ENCODE measurements at places on chromosomes 1 and 21.

GRCh38 chr1:112027696-112028095 is 38.2 kb upstream of the KCND3 start:
- DNase-seq: no peak

DNA sequence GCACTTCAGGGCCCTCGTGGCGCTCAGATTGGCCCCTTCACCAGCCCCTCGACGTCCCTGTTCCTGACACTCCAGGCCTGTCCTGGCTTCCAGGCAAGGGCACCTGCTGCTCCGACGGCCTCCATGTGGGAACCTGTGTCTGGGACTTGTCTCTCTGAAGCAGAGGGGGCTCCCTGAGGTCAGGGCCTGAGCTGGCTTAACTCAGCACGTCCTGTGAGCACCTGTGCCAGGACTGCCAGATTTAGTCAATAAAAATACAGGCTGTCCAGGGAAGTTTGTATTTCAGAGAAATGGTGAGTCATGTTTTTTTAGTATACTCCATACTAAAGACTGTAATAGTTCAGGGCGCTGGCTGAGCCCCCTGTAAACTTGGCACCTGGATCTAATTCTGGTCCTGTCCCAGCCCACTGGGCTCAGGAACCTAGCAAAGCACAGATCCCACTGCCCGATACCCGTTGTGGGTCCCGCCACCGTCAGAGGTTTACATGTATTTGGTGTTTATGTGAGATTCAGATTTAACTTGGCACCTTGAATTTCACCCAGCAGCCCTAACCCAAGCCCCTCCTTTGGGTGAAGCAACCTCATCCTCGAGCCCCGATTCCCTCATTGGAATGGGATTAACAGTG is 109.9 kb upstream of the IFFO2 start:
- DNase-seq: no peak

DNA sequence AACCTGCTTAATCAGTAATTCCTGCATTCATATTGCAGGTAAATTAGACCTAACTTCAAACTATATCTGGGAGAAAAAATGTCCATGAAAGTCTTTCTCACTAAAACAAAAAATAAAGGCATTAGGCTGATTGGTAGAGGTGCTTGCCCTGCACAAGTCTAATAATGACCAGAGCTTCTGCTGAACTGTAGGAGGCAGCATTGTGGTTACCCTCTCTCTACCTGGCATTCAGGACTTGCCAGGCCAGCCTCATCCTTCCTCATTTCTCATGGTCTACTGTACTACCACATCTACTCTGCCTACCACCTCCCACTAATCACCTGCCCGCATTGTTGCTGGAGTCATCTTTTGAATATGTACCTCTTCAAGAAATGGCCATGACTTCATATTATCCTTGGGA is 60.8 kb upstream of the KRTAP11-1 start:
- no peak for DNase-seq

- DNase-seq: no peak
These were observed 95.4 kb downstream of the AHCTF1 start for GRCh38 chr1:246836209-246836966.

- DNase-seq: no peak
These were observed 1.4 kb downstream of the ZNF697 start for GRCh38 chr1:119646521-119647227.

DNA sequence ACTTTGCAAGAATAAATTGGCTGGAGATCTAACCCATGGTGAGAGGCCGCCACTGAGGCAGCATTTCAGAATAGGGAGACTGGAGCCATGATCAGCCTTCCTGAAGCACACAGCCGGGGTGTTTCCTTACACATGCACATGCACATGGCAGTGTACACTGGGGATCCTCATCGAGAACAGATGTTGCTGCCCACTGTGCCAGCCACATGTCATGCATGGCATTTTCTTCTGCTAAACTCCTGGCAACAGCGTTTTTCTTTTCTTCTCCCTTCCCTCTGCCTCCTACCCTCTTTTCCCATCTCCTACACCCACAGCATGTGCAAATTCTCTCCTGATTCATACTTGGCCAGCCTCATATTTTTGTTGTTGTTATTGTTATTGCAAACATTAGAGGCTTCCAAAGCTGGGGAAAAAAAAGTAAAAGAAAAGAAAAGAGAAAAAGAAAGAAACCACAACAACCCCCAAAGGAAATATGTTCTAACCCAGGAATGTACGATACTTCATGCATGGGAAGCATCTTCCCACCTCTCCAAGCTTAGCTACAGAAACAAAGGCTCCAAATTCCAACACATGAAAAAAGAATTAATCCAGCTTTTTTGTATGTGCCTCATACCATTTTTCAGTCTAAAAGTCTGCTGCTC is 344.0 kb downstream of the ASTN1 start:
- no peak for DNase-seq

All from T-helper 1 cell (primary cell).